ENCODE measurements at places on chromosomes 4 and X.

- DNase-seq = no peak
Measured at GRCh38 chr4:156388826-156389225, 435.2 kb upstream of the CTSO start.

DNA sequence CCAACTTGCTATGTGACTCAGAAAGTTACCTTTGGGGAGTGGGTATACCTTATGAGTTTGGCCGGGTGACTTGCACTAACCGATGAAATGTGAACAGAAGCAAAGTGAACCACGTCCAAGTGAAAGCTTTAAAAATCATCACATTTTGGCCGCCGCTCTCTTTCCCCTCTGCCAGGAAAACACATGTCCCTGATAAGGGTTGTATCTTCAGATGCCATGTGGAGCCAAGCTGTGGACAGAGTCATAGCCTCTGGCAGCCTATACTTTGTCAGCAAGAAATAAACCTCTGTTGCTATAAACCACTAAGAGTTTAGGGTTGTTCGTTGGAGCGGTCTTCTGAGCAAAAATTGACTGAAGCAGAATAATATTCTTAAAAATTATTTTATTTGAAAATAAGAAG lies 92.3 kb downstream of the PRDM5 start:
- no peak for DNase-seq

- DNase-seq = no peak
Measured at GRCh38 chr4:69617083-69617694, 22.3 kb downstream of the UGT2A2 start.

DNA sequence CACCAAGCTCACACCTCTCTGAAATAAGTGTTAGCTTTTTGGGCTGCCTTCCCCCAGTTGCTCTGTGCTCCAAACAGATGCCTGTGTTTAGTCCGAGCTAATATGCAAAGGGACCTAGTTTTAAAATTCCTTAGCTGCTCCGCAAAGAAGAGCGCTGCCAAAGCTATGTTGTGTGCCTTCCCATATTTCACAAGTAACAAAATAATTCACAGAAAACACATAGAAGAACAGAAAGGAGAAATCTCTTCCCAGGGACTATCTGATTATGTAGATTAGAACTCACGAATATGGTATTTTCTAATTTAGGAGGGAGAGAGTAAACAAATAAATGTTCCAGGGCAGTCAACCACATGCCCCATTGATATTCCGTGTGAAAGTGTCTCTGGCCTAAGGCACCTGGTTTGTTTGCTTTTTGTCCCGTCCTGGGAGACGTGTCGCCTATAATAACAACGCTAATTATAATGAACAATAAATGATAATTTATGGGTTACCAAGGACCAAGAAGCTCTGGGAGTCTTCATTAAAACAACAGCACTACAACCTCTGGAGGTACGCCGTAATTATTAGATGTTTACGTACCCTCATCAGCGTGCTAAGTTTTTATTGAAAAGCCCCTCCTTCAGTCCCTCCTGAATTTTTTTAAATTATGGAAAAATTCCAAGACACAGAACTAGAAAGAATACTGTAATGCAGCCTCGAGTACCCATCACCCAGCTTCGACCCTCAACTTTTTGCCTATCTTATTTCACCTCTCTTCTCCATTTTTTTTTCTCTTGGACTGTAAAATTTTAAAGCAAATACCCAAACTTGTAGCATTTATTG lies 1.2 kb upstream of the CCNG2 start:
- no peak for DNase-seq

GRCh38 chr4:125317525-125317877 lies 2.7 kb downstream of the FAT4 start:
- no peak for DNase-seq

DNA sequence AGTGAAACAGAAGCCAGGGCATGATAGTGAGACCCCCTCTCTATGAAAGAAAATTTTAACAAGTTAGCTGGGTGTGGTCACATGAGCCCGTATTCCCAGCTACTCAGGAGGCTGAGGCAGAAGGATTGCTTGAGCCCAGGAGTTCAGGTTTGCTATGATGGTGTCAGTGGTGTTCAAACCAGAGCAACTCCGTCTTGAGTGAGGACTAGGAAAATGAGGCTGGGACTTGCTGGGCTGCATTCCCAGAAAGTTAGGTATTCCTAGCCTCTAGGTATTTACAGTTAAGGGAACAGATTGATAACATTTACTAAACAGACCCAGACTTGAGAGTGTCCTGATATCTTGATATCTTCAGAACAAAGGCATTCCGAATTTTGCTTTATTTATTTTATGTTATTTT lies 37.0 kb upstream of the NOCT start:
- DNase-seq = no peak

GRCh38 chrX:136766785-136767103 lies 14.0 kb downstream of the ARHGEF6 start:
- no peak for DNase-seq
